SW480 (cell line): ENCODE measurements at places on chromosomes 11 and 22.

DNA sequence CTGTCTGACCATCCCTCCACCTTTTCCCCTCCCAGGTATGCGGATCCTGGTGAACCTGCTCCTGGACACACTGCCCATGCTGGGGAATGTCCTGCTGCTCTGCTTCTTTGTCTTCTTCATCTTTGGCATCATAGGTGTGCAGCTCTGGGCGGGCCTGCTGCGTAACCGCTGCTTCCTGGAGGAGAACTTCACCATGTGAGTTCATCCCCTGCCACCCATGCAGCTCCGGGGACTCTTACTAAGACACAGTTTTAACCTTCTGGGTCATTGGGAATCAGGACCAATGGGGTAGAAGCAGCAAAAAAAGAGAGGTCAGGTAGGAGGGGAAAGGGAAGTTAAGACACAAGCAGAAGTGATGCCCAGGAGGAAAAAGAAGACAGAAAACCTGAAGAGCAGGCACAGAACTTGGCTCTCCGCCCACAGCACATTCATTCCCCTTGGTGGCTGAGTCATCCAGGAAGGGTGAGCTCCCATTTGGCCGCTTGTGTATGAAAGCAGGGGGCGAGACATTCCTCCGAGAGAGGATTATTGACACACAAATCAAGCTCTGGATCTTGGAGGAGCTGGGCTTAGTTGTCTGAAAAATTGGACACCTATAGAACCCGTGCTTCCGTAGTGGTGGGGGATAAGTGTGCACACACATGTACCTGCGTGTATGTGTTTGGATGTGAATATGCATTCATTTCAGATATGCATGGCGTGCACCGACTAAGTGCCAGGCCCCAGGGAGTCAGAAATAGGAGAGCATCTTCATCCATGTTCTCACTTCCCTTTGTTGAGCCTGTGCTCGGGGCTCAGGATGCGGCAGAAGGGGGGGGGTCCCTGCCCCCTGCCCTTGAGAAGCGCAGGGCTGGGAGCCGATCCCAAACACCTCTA, 64.2 kb downstream of the CACNA1I start:
- DNase-seq, result peak; percentile 75

- DNase-seq, result no peak
Measured at GRCh38 chr22:41910050-41911000, 4.5 kb downstream of the SHISA8 start.

DNA sequence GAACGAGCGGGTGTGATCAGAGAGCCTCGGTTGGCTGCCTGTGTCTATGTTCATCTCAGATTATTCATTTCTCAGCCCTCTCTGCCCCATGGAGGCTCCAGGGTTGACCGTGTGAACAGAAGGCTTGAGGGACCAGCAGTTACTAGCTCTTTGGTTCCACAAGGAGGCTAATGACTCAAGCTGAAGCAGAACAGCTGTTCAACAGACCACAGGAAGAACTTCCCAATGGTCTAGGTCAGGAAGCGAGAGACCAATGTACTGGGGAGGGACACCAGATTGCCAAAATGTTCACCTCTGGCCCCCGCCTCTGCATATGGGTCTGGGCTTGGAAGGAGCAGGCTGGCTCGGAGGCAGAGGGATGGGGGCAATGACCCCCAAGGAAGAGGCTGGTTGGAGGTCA, 14.7 kb upstream of the PDE2A start:
- DNase-seq, result no peak

DNA sequence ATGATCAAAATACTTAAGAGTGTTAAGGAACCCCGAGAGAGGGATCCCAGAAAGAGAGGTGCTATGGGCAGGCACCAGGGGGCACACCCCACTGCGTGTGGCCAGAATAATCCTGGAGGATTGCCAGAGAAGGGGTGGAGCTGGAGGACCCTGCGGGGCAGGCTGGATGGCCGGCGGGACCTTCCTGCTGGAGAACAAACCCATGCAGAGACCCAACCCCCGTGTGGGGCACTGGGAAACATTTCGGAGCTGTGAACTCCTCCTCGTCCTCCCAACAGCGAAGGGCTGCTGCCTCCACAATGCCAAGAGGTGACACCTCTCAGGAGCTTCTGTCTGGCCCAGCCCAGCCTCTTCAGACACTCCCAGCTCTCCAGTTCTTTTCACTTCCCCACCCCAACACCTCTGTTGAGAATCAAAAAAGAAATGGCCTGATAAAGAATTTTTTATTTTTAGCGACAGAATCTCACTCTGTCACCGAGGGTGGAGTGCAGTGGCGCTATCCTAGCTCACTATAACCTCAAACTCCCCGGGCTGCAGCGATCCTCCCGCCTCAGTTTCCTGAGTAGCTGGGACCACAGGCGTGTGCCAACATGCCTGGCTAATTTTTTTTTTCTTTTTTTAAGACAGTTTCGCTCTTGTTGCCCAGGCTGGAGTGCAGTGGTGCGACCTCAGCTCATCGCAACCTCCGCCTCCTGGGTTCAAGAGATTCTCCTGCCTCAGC, 25.6 kb downstream of the RHOD start:
- no peak for DNase-seq

DNA sequence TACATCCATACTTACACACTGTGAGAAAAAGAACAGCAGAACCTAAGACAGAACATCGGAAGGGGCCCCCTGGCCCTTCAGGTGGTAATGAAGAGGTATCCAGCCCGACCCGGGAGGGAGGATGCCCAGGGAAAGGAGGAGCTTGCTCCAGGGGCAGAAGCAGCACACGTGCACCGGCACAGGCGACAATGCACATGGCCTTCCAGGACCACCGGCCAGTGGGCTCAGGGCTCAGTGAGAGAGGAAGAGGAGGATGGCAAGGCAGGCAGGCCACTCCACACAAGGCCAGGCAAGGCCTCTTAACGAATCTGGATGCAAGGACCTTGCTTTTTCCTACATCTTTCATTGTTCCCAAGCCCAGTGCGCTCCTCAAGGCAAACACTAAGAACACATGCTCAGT, 52.6 kb downstream of the MICAL3 start:
- no peak for DNase-seq

- DNase-seq, result no peak
Measured at GRCh38 chr22:21690401-21690801, 24.6 kb downstream of the PPIL2 start.

DNA sequence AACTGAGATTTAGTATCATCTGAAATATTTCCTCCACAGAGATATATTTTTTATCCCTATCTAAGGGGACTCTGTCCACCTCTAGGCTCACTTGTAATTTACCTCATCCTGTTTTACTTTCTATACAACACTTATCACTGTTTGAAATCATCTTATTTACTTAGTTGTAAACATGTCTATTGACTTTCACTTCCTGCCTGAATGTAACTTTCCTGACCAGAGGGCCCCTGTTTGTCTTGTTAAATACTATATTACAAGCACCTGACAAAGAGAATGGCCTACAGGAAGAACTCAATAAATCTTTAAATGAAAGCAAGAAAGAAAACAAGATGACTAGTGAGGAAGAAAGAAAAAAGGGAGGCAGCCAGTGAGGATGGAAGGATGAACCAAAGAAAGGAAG, 1727.5 kb downstream of the LRRC4C start:
- DNase-seq, result no peak

- DNase-seq, result no peak
Measured at GRCh38 chr22:21098099-21098671, 52.4 kb downstream of the LRRC74B start.

DNA sequence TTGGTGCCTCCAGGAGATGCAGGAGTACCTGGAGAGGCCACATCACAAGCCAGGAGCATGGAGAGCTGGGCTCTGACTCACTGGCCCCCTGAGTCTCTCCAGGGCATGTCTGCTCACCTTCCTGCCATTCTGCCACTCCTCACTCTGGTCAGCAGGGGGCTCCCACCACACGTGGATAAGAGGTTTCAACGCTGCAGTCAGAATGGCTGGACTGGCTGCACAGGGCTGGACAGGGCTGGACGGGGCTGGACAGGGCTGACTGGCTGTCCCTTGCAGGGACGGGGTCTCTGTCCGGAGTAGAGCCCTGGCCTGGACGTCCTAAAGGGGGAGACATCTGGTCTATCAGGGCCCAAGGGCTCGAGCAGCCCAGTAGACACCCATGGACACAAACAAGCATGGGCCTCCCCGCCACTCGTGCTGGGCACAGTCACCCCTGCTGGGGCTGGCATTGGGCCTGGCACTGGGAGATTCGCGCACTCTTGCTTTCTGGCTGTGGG, 34.6 kb downstream of the CYTH4 start:
- peak; percentile 86 for DNase-seq

DNA sequence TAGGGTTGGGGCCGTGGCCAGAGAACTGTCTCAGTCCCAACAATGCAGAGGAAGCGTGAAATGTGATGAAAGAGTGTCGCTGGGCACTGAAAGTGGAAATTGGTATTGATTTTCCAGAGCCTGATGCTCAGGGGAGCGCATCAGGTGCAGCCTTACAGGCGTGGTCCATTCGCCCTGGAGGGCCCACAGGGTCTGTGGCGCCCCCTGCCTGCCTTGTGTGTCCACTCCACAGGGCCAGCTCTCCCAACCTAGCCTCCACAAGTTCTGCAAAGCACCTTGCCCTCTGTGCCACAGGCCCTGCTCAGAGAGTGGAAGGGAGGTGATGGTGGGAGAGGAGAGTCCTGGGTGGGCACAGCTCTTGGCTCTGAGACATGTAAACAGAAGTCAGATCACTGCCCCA, 54.9 kb upstream of the LMO1 start:
- DNase-seq, result no peak

DNA sequence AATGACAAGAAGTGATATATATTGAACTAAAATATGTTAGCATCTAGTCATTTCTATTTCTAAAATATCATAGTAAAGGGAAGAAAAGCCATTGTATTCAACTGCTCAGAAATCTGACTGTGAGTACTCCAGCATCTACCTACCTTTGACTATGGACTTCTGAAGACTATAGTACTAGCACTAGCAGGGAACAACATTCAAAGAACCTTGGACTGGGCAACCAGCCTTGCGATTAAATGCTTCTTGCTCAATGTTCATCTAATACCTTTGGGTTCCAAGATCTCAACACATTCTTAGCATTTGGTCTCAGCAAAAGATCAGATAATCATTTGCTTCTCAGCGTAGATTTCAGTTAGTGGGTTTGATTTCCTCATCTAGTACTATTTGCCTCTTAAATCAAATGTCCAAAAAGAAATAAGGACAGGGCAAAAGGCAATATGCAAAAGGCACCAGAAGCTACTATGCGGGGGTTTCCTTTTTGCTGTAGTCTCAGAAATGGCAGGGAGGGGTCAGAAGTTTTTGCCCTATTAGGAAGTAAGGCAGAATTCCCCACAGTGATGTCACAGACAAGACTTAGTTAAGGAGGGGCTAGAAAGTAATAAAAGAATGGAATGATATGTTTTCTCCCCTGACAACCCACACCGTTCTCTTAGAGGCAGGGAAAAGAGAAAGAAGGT, 80.6 kb downstream of the GAB2 start:
- no peak for DNase-seq

DNA sequence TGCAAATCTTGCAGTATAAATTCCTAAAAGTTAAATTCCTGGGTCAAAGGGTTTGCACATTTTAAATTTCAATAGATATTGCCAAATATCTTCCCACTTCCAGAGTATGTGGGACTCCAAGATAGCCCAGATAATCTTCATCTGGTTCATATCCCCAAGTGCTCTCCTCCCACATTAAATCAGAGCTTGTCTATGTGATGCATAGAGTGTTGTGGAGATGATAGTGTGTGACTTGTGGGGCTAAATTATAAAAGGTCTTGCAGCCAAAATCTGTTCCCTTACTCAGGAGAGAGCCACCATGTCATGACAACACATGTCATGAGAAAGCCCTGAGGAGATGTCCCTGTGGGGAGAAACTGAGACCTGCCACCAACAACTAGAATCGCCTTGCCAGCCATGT, 39.9 kb upstream of the TEAD1 start:
- DNase-seq, result no peak

DNA sequence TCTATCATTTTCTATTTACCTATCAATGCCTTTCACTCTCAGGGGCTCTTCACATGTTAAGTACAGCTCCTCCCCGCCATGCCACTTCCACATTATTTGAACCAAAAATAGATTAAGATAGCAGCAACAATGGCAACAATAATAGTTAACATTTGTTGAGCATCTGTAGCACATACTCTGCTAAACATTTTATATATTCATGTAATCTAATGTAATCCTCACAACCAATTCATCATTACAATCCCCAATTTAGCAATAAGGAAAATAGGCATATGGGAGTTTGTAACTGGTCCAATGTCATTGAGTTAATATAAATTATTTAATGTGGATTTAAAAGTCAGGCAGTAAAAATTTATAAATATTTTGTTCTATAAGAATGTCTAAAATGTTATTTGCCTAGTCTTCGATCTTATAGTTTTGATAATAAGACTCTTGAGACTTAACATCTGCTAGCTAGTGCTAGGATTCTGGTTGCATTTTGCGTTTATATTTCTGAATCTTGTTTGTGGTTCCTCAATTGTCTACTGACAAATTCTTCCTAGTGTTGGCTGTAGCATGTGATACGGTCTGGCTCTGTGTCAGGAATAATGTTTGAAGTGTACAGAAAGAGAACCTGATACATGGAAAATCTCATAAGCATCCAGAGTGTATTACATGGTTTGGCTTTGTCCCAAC, 621.5 kb upstream of the LUZP2 start:
- no peak for DNase-seq

GRCh38 chr11:134554861-134555260, 142.8 kb upstream of the B3GAT1 start:
- DNase-seq, result no peak

- no peak for DNase-seq
Measured at GRCh38 chr11:64022125-64022784, 13.5 kb upstream of the FLRT1 start.

GRCh38 chr11:57456960-57457642, 3.2 kb upstream of the RTN4RL2 start:
- peak; percentile 78 for DNase-seq

DNA sequence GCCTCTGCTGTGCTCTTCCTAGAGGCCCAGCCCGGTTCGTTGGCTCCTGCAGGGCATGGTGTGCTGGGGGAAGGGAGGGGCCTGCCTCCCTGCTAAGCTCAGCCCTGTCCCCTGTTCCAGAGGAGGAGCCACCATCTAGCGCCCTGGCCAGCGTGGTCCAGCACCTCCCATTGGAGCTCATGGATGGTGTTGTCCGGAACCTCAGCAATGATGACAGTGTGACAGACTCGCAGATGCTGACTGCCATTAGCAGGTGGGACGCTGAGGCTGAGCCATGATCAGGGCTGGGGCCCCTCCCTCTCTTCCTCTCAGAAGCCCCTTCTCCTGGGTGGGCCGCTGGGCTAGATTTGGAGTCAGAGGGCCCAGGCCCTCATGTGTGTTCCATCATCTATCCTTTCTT, 9.1 kb downstream of the USP35 start:
- DNase-seq, result no peak

- DNase-seq, result no peak
Measured at GRCh38 chr11:83410605-83411565, 124.7 kb upstream of the CCDC90B start.

- DNase-seq, result peak; percentile 18
Measured at GRCh38 chr11:117468888-117469287, 141.2 kb downstream of the CEP164 start.

GRCh38 chr11:129373489-129373953, 2.1 kb upstream of the BARX2 start:
- DNase-seq, result no peak

DNA sequence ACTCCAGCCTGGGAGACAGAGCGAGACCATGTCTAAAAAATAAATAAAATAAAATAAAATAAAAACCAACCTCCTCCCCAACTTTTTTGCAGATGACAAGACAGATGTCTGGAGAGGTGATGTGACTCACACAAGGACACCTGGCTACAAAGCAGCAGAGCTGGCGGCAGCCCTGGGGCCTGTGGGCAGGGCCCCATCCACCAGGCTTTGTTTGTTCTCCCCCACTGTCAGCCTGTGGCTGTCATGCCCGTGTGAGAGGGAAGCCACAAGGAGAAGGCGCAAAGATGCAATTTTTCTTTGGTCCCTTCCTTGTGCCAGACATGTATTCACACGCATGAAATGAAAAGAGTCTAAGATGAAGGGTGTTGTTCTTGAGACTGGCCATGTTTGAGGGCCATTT, 16.6 kb downstream of the CD59 start:
- DNase-seq, result no peak
